Fibroblast of the aortic adventitia (primary cell): ENCODE measurements at places on chromosomes 16 and 17. TPM values are rescaled to one million over a fixed set of nuclear protein-coding genes. Genes with fewer than 3 reads are reported as not detected.

DNA sequence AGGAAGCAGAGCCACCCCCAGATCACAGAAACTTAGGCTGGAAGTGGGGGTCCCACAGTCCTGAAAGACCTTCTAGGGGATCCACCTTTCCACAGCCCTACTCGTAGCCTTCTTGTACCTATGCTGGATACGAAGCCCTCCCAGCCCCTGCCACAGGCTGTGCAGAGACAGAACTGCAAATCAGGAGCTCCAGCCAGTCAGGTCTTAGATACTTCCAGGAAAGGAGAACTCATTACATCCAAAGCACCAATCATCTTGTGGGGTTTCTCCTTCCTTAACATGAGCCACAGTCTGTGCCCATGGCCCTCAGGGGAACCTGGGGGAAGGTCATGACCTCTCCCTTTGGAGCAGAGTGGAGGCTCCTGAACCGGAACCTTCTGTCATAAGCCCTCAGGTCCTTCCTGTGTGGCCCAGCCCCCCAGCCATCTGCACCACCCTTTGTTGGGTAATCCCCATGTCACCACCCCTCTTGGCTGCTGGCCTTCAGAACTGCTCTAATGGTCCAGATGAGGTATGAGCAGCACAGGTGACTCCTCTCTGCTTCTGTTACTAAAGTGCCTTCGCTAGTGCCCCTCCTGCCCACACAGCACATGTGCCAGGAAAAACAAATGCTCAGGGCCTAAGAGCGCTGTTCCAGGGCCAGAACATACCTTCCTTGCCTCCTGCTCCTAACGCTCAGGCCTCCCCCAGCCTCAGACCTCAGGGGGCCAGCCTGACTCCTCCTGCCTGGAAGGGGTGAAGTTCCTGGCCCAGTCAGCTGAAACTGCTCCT is 14.6 kb downstream of the SRCIN1 start:
- DNase-seq, result no peak

The GP1BA gene
- not detected in 2 replicates for total RNA-seq

DNA sequence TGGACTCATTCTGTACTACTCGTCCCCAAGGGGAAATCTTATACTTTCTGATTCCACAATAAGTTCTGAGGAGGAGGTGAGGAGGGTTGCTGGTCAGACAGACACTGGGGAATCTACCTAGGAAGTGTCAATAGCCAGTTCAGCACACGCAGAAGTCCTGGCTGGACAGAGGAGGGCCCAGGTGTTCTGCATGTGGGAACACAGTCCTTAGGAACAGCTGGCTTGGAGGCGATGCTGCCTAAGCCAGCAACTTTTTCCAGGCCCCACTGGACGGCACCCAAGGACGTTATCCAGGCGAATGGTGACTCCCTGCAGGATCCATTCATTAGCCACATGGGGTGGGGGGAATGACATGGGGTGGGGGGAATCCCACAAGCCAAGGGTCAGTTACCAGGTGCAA is 29.9 kb upstream of the WFIKKN2 start:
- DNase-seq, result no peak

GRCh38 chr17:78748048-78748729 is 33.9 kb downstream of the CYTH1 start:
- no peak for DNase-seq

- no peak for DNase-seq
Observed at GRCh38 chr16:47991491-47991890, 164.3 kb downstream of the ABCC12 start.

DNA sequence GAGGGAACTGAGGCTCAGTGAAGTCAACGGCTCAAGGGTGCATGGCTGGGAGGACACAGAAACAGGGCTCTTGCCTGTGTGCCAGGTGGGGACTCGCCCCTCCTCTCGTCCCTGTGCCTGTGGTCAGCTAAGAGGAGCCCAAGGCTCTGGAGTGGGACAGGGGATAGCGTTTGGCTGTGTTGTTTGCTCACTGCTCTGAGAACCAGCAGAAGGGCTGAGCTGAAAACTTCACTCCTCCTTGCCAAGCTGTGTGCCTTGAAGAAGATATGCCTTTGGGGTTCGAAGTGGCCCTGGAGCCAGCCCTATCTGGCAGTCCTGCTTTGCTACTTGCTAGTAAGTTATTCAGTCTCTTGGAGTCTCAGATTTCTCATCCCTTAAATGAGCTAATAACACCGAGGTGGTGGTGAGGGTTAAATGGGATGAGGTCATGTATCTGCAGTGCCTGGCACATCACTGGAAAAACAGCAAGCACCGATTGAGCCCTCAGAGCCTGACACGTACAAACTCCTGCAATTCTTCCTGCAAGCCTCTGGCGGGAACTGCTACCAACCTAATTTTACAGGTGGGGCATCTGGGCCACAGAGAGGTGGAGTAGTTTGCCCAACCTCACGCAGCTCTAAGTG is 17.7 kb downstream of the FOXL1 start:
- no peak for DNase-seq

DNA sequence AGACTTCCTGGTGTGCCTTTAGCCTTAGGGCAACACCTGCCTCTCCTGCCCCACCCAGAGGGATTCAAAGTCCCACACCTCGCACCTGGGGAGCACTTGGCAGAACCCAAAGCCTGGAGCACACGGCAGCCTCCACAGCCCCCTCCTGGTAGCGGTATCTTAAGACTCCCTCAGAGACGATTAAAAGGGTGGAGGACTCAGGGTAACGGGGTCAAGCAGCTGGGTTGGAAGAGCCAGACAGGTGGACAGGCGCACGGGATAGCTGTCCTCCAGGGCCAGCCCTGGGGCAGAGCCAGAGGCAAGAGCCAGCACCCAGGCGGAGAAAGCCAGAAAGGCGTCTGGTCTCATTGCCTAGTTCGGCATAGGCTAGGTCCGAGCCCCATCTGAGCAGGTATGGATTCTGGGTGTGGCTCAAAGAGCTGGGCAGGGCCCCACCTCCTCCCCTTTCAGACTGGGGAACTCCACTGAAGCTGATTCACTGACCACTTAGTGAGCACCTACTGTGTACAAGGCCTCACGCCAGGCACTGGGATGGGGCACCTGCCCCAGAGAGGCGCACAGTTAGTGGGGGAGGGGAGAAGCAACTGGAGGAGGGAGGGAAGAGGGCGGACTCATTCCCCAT is 55.0 kb upstream of the MEAK7 start:
- no peak for DNase-seq

The CD7 gene
- not detected in 2 replicates for total RNA-seq

DNA sequence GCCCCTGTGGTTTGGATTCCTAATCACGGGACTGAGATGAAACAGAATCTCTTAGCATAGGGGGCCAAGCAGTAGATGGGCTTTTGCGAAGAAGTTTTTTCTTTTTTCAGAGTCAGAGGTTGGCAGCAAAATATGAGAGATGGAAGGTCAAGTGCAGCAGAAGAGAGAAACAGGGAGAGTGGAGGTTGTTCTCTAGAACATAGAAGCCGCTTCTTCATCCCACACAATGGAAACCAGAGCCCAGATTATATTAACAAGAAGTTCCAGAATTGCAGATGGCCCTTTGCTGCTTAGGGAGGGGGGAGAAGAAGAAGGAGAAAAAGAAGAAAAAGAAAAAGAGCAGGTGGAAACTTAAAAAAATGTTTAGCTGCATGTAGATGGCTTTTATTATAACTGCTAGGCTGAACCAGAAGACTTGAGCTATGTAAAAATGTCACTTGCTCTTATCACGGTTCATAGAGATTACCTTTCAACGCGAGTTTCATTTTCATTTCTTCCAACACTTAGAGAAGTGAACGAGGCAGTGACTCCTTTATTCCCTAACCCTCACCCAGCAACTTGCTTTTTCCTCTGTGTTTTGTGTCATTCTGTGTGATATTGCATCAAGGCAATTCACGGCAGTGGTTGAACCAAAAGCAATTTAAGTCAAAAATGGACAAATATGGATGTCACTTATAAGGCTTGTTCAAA is 737.5 kb downstream of the WWOX start:
- DNase-seq, result no peak

- DNase-seq, result no peak
Observed at GRCh38 chr16:57364143-57364542, 5.6 kb downstream of the CCL22 start.
